Prostate gland (tissue), 2 donors: ENCODE measurements at places on chromosomes 5 and 9. TPM values are rescaled to one million over a fixed set of nuclear protein-coding genes. Genes with fewer than 3 reads are reported as not detected.

DNA sequence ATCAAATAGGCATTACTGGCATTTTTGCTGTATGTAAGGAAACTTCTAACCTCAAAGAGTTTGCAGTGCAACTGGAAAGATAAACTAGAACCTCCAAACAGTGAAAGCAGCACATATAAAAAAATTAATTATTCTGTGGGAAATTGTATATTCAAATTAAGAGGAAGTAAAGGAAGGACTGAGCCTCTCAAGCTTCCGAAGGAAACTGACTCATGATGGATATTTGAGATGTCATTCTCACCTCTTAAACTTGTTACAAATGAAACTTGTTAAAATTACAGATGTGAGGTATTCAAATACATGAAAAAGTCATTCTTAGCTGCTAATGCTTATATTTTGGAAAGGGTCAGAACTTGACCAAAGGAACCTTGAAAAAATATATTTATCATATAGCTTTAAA is 538.7 kb downstream of the PDE4D start:
- DNase-seq = no peak

DNA sequence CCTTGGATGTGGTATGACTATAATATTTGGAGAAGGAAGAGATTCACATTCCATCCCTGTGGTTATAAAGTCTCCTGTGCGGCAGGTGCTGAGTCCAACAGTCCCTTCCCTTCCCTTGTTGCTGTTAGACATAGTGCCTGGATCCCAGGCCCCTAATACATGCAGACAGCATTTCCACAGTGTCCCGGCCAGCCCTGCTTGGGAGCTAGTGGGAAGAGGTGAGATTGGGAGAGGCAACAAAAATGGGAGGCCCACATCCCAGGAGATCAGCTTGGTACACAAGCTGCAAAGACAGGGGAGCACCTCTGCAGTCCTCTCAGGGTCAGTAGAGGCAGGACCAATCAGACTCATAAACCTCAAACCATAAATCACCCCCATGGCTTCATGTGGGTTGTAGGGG is 3.3 kb upstream of the NEURL1B start:
- no peak for DNase-seq

SPACA9 gene
- 5.7 TPM for total RNA-seq

DNA sequence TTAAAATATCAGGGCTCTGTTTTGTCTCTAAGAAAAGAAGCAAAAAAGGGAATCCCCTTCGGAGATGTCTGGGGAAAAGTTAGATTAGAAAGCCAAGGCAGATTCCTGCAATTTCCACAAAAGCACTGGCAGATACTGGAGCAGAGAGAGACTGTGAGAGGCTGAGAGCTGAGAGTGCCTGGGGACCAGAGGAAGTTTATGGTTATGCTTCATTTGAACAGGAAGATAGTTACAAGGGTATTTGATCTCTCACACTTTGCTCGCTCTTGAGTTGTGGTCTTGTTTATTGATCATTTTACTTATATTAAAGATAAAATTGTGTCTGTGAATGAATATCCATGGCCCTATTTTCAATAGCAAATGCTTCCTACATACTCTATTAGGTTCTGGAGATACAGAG is 32.8 kb upstream of the FAM81B start:
- no peak for DNase-seq

DNA sequence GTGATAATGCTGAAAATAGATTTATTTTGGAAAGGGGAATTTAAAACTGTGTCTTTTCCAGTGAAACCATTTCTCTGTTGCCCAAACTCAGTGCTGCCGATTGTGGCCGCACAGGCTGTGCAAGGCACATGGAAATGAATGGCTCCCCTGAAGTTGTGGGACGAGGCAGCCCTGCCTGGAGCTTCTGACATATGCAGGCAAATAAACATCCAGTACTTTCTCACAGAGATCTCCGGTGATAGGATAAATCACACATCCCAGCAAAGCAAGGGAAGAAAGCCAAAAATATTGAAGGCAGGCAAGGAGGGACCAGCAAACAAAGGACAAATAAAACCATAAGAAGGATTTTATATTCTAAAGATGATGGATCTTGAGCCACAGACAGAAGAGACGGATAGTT is 464.5 kb downstream of the MTRR start:
- DNase-seq = no peak
